Lung microvascular endothelial cell (primary cell): ENCODE measurements at places on chromosomes 4 and X.

DNA sequence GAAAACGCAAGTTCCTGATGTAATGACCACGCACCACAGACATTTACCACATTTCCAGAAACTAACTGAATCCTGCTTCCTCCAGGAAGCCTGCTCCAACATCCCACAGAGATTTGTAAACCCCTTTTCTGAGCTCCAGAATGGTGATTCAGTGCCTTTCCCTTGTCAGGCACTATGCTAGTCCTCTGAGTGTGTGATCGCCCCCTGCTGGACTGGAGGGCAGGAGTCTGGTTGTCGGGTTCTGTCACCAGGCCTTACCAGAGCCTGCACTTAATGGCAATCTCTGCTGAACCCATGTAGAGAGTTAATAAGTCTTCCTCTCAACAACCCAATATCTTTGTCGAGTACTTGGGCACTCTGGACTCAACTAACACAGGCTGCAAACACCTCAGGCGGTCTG lies 14.5 kb upstream of the KDM5C start:
- no peak for DNase-seq

DNA sequence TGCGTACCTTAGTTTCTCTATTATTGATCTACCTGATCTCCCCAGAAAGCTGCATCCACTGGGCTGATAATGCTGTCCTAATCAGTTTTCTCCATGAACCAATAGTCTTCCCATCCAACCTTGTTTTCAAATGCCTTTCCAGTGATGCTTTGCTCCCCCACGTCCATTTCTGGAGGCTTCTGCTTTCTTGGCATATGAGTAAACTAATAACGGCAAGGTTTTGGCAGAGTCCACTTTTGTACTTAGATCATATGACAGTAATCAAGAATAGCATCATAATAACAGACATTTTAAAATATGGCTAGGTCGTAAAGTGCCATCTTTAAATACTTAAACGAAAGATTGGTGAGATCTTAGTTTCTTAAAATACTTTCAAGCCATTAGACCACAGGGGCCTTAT lies 38.4 kb upstream of the FAM9B start:
- no peak for DNase-seq

- DNase-seq = no peak
Measured at GRCh38 chrX:32798990-32799389, 412.4 kb downstream of the DMD start.

DNA sequence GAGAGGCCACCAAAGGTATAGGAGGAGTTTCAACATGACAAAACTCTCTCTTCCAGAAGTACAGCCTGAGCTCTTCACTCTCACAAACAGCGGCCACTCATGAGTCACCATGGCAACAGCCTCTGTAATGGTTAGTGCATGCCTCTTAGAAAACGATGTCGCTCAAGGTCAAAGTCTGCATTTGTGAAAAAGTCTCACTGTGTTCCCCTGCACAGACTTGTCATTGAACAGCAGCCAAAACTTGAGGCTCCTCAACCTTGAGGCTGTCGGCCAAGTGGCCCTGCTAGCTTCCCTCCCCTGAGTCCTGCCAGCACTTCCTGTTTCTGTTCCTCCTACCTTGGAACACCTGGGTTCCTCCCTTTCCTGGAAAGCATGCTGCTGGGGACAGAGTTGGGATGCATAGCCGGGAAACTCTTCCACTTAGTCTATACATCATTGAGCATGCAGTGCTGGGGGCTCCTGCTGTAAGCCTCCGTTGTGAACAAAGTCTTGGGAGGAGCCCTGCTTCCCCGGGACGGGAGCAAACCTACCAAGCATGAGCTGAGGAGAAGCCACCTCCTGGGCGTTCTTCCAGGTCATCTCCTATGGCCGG lies 66.6 kb downstream of the ING2 start:
- no peak for DNase-seq

DNA sequence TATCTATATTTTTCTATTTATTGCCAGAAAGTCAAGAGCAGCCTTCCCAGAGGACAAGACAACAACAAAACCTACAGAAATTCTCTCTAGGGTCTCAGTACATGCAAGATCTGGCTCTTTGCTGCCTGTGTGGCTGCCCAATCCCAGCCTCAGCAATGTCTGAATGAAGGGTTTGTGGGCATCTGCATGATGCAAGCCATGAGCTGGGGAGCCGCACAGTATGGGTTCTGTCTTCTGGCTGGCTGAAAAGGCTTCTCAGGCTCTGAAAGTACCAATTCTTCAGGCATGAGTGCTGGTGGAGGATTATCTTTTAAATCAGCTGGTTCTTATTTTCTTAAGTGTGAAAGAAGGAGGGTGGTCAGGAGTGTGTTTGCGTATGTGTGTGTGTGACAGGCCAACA lies 104.6 kb downstream of the PDGFRA start:
- DNase-seq = no peak

GRCh38 chr4:16750216-16750615 lies 148.2 kb downstream of the LDB2 start:
- no peak for DNase-seq

GRCh38 chr4:114890773-114891172 lies 222.6 kb downstream of the NDST4 start:
- no peak for DNase-seq

GRCh38 chr4:81698538-81699296 lies 227.0 kb upstream of the RASGEF1B start:
- DNase-seq = no peak

GRCh38 chrX:53048169-53049126 lies at the start of gene GPR173:
Gene GPR173, plus strand, starts transcription at chrX:53048789. Its CDS starts 27,833 bp downstream, at chrX:53076622.
- DNase-seq = peak; percentile 40

GRCh38 chr4:13704035-13704434 lies 76.5 kb upstream of the BOD1L1 start:
- no peak for DNase-seq

DNA sequence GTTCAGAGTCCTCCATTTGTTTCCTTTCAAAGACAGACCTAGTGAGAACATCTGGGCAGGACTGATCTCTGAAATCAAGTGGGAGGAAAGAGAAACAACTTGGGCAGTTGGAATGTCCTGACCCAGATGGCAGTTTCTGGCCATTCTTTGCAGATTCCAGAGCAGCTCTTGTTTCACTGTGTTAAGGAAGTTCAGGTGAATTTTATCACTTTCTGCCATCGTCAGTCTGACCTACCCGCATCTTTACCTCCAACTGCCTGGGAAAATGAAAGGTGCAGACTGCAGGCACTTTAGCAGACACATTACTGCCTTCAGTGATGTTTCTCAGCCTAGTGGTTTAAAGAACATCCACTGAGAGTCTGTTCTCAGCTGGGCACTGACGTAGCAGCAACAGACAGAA lies 216.2 kb downstream of the CEP135 start:
- DNase-seq = no peak

DNA sequence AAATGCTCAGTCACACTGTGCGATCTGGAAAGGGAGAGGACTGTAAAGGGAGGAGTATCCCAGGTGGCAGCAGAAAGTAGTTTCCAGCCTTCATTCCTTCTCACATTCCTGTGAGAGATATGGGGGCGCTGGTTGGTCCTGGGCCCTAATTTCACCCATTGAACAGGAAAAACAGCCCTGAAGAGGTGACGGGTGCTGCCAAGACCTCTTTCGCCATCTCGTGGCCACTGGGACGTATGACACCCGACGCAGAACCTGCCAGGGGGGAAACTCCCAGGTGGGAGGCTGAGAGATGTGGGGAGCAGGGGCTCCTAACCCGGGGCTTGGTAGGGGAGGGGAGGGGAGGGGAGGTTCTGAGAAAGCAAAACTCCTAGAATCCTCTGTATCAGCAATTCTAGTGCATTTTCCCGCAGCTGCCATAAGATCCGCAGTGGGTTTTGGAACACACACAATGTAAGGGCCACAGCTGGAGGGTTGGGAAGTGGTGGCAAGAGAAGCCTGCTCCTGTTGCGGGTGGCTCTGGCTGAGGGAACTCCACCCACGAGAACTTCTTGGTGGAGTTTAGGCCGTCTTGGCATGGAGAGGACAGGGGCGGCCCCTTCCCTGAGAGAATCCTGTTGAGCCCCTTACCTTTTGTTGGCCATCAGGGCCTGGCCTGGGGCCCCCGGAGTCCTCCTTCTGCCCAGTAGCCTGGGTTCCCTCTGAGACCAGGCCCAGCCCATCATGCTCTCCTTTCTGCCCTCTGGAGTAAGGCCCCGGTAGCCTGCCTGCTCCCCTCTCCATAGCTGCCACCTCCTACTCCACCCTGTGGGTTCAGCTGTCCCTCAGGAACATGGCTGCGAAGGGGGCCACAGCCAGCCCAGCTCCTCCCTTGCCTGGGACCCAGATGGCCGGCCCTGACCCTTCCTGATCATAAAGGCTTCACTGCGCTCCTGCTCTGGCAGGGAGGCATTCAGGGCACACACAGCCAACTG lies 134.1 kb downstream of the OR13H1 start:
- DNase-seq = peak; percentile 51

DNA sequence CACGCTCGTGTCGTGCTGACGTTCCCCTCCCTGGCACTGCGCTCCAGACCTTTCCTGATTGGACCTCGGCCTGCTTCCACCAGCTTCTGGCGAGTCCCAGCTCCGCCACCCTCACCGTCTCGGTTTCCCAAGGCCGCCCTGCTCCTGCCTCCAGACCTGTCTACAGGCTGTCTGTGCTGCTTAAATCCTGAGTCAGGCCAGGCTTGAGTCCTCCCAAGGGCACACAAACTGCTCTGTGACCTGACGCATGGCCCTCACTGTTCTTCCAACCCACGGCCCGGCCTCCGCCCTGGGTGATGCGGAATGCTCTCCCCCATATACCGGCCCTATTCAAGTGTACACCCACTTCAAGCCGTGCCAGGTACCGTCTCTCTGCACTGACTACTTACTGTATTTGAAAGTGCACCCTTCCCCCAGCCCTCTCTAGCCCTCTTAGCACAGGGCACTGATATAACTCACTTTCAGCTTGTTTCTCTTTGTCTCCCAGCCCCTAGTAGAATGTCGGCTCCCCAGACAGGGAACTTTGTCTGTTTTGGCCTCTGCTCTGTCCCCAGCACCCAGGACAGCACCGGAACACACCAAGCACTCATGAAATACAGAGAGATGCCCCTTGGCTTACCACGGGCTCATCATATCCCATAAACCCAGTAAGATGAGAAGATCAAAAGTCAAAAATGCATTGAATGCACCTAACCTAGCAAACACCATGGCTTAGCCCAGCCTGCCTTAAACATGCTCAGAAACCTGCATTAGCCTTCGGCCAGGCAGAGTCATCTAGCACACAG lies 63.1 kb upstream of the AFAP1 start:
- no peak for DNase-seq

GRCh38 chrX:123203772-123204171 lies 19.7 kb downstream of the GRIA3 start:
- no peak for DNase-seq

GRCh38 chrX:10089378-10089795 lies 67.4 kb upstream of the CLCN4 start:
- no peak for DNase-seq

- peak; percentile 76 for DNase-seq
Measured at GRCh38 chr4:166128403-166128802, 255.4 kb downstream of the TLL1 start.

GRCh38 chrX:132623300-132623699 lies 134.5 kb upstream of the MBNL3 start:
- no peak for DNase-seq

GRCh38 chr4:121221201-121221600 lies 57.1 kb upstream of the TNIP3 start:
- DNase-seq = no peak
